ENCODE measurements at places on chromosomes 5 and 9.

GRCh38 chr5:178469975-178470759 is 120.0 kb downstream of the COL23A1 start:
- no peak for DNase-seq

GRCh38 chr5:33631139-33631538 is 190.4 kb downstream of the TARS1 start:
- no peak for DNase-seq

- DNase-seq: no peak
These were observed 812.0 kb upstream of the ZNF608 start for GRCh38 chr5:125558466-125558865.

- no peak for DNase-seq
These were observed 28.7 kb downstream of the TTC23L start for GRCh38 chr5:34867660-34868059.

- DNase-seq: no peak
These were observed 352.6 kb downstream of the OSTF1 start for GRCh38 chr9:75440914-75441313.
